Natural killer cell (primary cell): ENCODE measurements at places on chromosomes 3 and 15. TPM values are rescaled to one million over a fixed set of nuclear protein-coding genes. Genes with fewer than 3 reads are reported as not detected.
A peak's percentile ranks its signal among the peaks of the same experiment; 100 is the strongest.

- no peaks in the 10 kb centered on the region for H3K27me3 ChIP-seq
- no peak overlapping the region for H3K27ac ChIP-seq
These were observed 56.2 kb downstream of the ROPN1B start for GRCh38 chr3:126025116-126025729.

DNA sequence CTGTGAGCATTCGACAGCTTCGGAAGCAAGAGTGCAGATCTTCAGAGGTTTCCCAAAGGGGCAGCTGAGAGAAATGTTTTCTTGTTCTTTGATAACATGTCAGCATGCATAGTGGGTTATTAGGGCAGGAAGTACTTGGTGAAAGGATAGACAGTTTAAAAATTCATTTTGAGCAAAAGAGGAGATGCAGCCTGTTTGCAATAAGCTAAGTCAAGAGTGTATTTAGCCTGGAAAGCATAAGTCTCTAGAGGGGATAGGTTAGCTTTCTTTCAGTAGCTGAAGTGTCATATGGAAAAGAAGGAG is 7.4 kb downstream of the SLC6A11 start:
- no peak for DNase-seq
- H3K4me3 ChIP-seq: no peak overlapping the region
- no peak overlapping the region for H3K27ac ChIP-seq
- H3K4me1 ChIP-seq: no peaks in the 10 kb centered on the region
- H3K36me3 ChIP-seq: no peaks in the 10 kb centered on the region
- H3K27me3 ChIP-seq: no peaks in the 10 kb centered on the region

GRCh38 chr15:82625136-82625535 is 22.0 kb downstream of the CPEB1 start:
- no peak overlapping the region for H3K4me3 ChIP-seq
- no peak overlapping the region for H3K27ac ChIP-seq
- no peak for DNase-seq
- no peaks in the 10 kb centered on the region for H3K27me3 ChIP-seq
- no peaks in the 10 kb centered on the region for H3K4me1 ChIP-seq

DNA sequence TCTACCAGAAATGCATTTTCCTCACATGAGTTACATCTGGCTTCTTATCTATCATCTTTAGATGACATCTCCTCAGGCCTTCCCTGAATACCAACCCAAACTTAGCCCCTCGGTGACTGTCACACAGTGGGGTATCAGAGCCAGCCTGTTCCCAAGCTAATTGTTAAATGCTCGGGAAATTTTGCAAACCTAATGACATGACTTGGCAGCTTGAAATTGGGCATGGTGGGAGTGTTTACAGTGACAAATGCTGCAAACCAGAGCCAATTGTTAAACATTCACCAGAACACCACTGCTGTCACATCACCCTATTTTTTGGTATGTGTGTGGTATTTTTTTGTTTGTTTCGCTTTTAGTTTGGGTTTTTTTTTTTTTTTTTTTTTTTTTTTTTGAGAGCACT is 130.8 kb downstream of the HCN4 start:
- no peaks in the 10 kb centered on the region for H3K4me1 ChIP-seq
- no peak for DNase-seq
- H3K36me3 ChIP-seq: no peaks in the 10 kb centered on the region
- no peak overlapping the region for H3K27ac ChIP-seq
- no peak overlapping the region for H3K4me3 ChIP-seq
- no peaks in the 10 kb centered on the region for H3K27me3 ChIP-seq

DNA sequence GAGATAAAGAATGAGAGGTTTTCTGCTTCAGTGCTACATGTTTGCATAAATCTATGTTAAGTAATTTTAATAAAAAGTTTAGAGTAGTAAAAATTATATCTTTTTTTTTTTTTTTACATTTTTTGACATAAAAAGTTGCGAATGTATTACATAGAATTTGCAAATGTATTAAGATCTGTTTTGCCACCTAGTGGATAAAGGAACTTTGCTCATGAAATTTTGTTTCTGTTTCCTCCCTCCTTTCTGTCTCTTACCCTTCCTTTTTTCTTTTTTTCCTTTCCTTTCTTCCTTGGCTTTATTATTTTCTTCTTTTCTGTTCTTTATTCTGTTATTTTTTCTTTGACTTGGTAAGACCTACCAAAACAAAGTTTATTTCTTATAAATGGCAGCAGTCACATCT is 58.5 kb upstream of the UTS2B start:
- peaks cover 15% of the 10 kb centered on the region for H3K36me3 ChIP-seq
- DNase-seq: no peak
- no peak overlapping the region for H3K27ac ChIP-seq
- no peak overlapping the region for H3K4me3 ChIP-seq

- no peak overlapping the region for H3K4me3 ChIP-seq
- no peak for DNase-seq
These were observed 17.0 kb downstream of the IREB2 start for GRCh38 chr15:78454992-78455391.

DNA sequence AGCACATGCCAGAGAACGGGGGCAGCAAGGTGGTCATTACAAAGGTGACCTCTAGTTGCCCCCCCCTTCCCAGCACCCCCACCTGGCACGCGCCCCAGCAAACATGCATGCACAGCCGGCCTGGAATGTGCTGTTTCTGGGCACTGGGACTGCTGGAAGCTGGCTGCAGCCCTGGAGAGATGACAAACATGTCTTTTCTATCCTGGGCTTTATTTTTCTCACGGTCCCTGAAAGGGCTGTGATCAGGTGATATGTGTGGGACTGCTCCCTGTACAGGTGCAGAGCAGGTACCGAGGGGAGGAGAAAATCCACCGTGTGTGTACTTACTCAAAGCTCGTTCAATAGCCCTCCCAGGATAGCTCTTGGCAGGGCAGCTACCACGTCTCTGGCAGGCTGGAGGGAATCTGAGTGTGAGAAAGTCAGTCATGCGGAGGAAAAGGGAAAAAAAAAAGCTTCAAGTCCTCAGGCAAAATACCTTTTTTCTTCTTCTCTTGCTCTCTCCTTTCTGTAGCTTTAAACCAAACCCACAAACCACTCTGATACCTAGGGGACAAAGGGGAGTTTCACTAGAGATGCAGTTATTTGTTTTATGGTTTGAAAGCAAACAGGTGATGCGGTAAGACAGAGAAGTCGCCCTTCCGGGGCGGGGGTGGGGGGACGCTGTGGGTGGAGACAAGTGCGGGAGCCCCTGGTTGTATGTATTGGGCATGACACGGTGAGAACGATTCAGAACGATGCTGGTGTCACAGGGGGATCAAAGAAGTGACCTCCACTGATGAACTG is 5.0 kb upstream of the HES1 start:
- peaks cover 29% of the 10 kb centered on the region for H3K4me1 ChIP-seq
- H3K36me3 ChIP-seq: no peaks in the 10 kb centered on the region
- no peak for DNase-seq
- H3K27me3 ChIP-seq: peaks cover 45% of the 10 kb centered on the region
- H3K27ac ChIP-seq: no peak overlapping the region
- H3K4me3 ChIP-seq: no peak overlapping the region

GRCh38 chr15:51089699-51090453 is 4.8 kb downstream of the TNFAIP8L3 start:
- H3K27ac ChIP-seq: no peak overlapping the region
- H3K27me3 ChIP-seq: peaks cover 21% of the 10 kb centered on the region
- no peaks in the 10 kb centered on the region for H3K36me3 ChIP-seq
- DNase-seq: no peak
- no peak overlapping the region for H3K4me3 ChIP-seq

- H3K27ac ChIP-seq: no peak overlapping the region
- no peaks in the 10 kb centered on the region for H3K4me1 ChIP-seq
- no peak for DNase-seq
- no peaks in the 10 kb centered on the region for H3K36me3 ChIP-seq
- no peaks in the 10 kb centered on the region for H3K27me3 ChIP-seq
- no peak overlapping the region for H3K4me3 ChIP-seq
These were observed 52.2 kb downstream of the PLXNA1 start for GRCh38 chr3:127034990-127035652.

GRCh38 chr3:60309539-60310268 is 941.5 kb downstream of the FHIT start:
- no peak overlapping the region for H3K4me3 ChIP-seq
- no peak for DNase-seq
- no peaks in the 10 kb centered on the region for H3K36me3 ChIP-seq
- H3K4me1 ChIP-seq: no peaks in the 10 kb centered on the region
- H3K27me3 ChIP-seq: no peaks in the 10 kb centered on the region
- H3K27ac ChIP-seq: no peak overlapping the region

DNA sequence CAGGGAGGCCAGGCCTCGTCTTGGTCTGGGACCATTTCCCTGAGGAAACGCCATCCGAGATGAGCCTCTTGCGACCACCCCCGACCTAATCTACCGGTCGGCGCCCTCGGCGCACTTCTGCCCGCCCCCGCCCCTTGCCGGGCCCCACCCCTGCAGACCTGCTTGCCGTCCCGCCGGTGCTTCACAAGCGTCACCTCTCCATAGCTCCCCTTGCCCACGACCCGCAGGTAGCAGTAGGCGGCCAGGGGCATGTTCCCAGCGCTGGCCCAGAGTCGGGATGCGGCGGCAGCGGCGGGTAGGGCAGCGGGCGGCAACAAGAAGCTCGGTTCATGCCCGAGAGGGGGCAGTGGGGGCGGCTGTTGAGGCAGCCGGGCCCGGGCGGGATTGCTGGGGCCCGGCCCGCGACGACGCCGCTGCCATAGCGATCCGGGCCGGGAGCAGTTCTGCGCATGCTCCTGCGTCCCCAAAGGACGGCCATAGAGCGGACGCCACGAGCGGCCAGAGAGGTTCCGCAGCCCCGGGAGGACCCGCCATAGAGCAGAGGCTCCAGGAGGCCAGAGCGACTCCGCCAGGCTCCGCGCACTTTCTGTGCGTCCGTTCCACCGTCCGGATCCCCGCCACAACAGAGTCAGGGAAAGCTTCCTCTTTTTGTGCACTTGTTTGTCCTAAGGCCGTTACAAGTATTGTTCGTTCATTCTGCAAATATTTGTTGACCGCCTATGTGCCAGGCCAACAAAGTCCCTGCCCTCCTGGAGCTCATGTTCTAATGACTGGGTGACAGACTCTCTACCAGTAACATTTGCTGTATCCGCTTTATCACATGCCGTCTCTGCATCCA is at the start of gene NEK4:
TSS of gene NEK4 (minus strand) at position 445 of the 838 bp plus-strand sequence. CDS start at position 251, 194 bp downstream.
- peak within 1 kb of the TSS; percentile 47 for H3K4me3 ChIP-seq
- H3K27ac ChIP-seq: peak within 1 kb of the TSS; percentile 50
- peak; percentile 91 for DNase-seq
- peaks cover 15% of the 10 kb centered on the region for H3K4me1 ChIP-seq
- H3K27me3 ChIP-seq: no peaks in the 10 kb centered on the region

GRCh38 chr3:105511031-105511430 is 144.3 kb downstream of the ALCAM start:
- DNase-seq: no peak
- H3K27ac ChIP-seq: no peak overlapping the region
- H3K4me3 ChIP-seq: no peak overlapping the region
- H3K27me3 ChIP-seq: no peaks in the 10 kb centered on the region

DNA sequence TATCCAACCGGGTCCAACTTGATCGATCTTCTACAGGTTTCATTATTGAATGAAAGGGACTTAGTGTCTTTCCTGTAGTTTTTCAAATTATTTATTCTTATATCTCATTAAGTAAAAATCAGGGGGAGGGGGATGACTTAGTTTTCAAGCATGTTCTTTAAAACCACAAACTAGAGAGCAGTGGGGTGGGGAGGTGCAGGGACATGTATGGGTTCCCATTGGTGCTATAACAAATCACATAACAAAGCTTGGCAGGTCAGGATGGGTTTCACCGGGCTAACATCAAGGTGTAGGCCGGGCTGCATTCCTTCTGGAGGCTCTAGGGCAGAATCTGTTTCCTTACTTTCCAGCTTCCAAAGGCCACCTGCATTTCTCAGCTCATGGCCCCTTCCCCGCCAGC is 32.7 kb downstream of the CCNL1 start:
- H3K4me1 ChIP-seq: peaks cover 44% of the 10 kb centered on the region
- DNase-seq: no peak
- H3K4me3 ChIP-seq: no peak overlapping the region
- no peaks in the 10 kb centered on the region for H3K27me3 ChIP-seq

- H3K4me1 ChIP-seq: no peaks in the 10 kb centered on the region
- H3K36me3 ChIP-seq: no peaks in the 10 kb centered on the region
- no peaks in the 10 kb centered on the region for H3K27me3 ChIP-seq
- DNase-seq: no peak
- H3K27ac ChIP-seq: no peak overlapping the region
- no peak overlapping the region for H3K4me3 ChIP-seq
These were observed 206.8 kb upstream of the STRIT1 start for GRCh38 chr3:155500194-155500818.

- no peaks in the 10 kb centered on the region for H3K27me3 ChIP-seq
- peaks cover 37% of the 10 kb centered on the region for H3K4me1 ChIP-seq
- peaks cover 13% of the 10 kb centered on the region for H3K36me3 ChIP-seq
These were observed 5.0 kb upstream of the MBNL1 start for GRCh38 chr3:152263711-152264110.

DNA sequence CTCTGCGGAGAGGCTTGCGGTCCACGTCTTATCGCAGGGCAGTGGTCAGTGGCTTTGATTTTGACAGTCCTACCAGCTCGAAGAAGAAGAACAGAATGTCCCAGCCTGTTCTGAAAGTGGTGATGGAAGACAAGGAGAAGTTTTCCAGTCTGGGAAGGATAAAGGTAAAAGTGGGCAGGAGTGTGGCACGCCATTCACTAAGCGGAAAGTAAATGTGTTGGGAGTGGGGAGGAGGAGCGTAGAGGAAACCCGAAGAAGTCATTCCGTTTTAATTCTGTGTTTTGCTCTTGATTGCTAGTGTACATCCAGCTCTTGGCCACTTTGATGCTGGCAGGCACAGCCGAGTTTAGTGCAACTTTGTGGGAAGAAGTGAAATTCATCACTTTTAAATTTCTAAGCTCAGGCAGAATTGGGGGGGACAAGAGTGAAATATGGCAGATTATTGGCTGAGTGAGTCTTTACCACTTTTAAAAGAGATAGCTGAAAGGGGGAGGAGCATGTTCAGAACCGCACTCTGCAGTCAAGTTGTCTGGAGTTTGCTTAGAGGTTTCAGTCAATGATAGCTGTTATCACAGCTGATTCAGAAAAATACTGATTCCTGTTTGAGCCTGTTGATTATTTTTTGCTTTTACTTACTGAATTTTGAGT is 1.8 kb downstream of the ARHGEF26 start:
- H3K27me3 ChIP-seq: peaks cover 29% of the 10 kb centered on the region
- no peak overlapping the region for H3K27ac ChIP-seq
- no peaks in the 10 kb centered on the region for H3K36me3 ChIP-seq
- H3K4me3 ChIP-seq: no peak overlapping the region
- peaks cover 17% of the 10 kb centered on the region for H3K4me1 ChIP-seq

ZIC4 gene
- not detected for total RNA-seq

BFSP2 gene
- total RNA-seq: not detected

INKA1 gene
- 0.52 TPM for total RNA-seq

UROC1 gene
- not detected for total RNA-seq

SMCO1 gene
- not detected for total RNA-seq

SPINT1 gene
- 3.1 TPM for total RNA-seq

CELSR3 gene
- total RNA-seq: 2.6 TPM
